T-helper 2 cell (primary cell): ENCODE measurements at places on chromosomes 11 and 22.

- DNase-seq, result no peak
These were observed 15.9 kb downstream of the TTLL12 start for GRCh38 chr22:43171019-43171491.

DNA sequence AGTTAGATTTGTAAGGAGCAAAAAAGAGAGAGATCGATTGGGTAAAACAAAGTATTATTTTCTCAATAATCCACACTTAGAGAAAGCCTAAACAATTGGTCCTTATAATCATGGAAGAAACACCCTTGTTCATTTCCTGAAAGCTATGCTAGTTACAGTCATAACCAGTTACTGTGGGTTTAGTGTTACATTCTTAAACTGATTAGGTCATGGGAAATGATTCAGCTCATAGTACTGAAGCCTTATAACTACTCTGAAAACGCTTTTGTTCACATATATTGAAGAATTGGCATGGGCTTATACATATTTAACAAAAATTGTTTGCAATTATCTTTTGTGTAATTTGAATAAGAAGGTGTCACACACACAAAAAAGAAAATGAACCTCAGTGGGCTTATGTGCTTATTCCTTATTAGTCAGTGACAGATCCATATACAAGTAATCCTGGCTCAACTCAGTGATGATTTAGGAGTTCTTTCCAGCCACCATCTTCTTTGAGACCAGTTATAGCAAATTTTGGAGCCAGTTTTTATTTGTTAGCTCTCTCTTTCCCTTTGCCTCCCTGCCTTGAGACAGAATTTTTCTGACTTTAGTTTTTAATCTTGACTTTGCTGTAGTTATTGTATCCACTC, 198.5 kb upstream of the CTSC start:
- DNase-seq, result no peak

DNA sequence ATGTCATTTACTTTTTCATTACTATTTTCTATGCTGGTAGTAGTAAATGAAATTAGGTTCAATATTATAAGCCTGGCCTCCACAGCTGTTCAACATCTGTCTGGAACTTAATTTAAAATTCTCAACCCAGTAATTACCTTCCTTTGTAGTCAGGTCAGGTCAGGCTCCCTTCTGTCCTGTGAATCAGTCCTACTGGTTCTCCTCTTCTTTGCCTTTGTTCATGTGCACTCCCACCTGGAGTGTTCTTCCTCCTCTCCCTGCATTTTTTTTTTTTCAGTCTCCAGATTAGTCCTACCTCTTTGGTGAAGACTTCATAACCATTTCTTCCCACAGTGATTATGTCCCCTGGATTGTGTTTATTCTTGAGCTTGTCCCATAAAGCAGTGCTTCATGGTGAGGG, 67.9 kb downstream of the DKK3 start:
- DNase-seq, result no peak

- peak; percentile 50 for DNase-seq
These were observed 10.0 kb upstream of the MFRP start for GRCh38 chr11:119356349-119357031.

- no peak for DNase-seq
These were observed 209.7 kb upstream of the PLET1 start for GRCh38 chr11:112470355-112470754.

- no peak for DNase-seq
These were observed 156.1 kb downstream of the IGLL1 start for GRCh38 chr22:23424031-23424430.

DNA sequence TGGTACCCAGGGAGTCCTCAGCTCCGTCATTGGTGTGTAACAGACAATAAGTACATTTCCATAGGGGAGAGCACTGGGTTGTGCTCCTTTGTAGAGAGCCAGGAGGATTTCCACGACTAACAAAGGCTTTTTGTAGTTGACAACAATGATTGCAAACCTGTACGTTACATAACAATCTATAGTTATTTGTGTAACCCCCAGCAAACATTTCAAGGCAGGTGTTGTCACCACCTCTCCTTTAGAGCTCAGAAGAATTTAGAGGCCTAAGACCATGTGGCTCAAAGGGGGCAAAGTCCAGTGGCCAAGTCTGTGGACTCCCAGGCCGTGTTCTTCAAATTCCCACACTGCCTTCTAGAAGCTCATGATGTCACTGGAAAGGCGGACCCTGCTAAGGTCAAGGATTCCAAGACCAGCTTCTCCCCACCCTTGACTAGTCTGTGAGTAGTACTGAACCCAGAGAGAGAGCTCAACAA, 15.8 kb downstream of the RPL27A start:
- DNase-seq, result no peak

DNA sequence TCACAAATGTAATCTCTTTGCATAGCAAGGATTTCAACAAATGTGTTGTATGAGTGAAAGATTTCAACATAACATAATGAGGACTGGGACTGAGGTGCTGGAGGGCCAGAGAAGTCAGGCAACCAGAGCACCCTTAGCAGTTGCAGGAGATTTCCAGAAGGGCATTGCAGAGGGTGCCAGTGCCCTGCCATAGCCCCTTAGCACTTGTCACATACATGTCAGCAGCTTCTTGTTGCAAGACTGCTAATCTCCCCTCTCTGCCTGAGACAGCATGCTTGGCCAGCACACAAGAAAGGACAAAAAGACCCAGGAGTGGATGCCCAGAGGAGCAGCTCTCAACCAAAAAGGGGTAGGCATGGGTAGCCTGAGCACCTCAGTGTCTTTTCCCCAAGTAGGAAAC, 43.2 kb downstream of the BBOX1 start:
- no peak for DNase-seq

DNA sequence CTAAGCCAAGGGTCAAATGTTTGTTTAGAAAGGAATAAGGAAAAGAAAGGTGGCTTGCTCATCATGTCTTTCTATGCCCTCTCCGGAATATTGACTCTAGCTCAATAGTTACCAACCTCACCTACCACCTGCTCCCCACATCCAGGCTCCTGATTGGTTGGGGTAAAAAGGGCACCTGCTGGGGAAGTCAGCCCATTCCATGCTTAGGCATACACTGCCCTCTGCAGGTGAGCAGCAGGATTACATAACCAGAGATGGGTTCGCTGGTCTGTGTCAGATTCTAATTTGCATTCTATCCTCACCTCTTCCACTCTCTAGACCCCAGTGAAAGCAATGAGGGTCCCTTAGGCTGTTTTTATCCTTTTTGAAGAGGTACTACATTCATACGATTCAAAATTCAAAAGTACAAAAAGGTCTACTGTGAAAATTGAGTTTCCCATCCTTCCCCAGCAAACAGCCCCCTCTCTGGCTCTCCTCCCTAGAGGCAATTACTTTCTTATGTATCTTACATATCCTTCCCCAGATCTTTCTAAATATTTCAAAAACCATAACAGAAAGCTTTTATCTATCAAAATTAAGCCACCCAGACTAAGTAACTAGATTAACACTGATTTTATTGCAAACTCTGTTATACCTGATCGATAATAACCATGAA, 98.0 kb upstream of the ASPHD2 start:
- DNase-seq, result no peak

GRCh38 chr22:24236656-24237055, 8.2 kb downstream of the GGT5 start:
- no peak for DNase-seq

GRCh38 chr11:95788921-95789505, 569 bp downstream of the FAM76B start:
- no peak for DNase-seq

DNA sequence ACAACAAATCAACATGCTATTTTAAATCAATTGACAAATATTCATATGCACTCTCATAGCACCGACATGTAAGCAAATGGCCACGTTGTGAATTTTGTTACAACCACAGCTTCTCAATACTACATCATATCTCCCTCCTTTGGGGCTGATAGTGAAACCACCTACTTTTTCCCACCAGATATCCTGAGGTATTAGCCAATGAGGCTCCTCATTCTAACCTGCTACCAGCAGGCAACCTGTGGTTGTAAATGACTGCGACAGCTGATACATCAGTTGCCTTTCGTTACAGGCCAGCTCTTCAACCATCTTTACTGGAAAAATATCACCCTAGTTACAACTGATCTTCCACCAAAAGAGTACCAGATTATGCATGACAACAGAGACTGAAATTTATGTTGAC, 3.7 kb upstream of the XKR3 start:
- DNase-seq, result no peak

GRCh38 chr11:9208726-9209501, 56.2 kb downstream of the DENND5A start:
- no peak for DNase-seq

DNA sequence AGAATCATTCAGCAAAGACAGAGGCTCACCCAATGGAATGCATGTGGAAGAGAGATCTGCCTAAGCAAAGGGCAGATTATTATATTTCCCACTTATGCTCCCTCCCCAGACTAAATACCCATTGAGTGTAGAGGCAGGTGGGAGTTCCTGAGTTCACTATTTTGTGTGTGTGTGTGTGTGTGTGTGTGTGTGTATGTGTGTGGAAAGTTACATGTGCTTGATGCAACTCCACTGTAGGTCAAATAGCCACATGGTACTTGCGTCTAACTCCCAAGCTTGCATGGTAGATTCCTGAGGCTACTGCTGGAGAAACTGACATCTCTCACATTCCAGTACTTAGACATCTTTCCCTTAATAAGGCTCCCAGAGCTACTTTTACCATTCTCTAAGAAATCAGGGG, 3.4 kb upstream of the COPB1 start:
- no peak for DNase-seq
